Progenitor cell of endocrine pancreas (in vitro differentiated cells): ENCODE measurements at places on chromosomes 6 and 20. TPM values are rescaled to one million over a fixed set of nuclear protein-coding genes. Genes with fewer than 3 reads are reported as not detected.

GINS1 gene
- total RNA-seq, result 25.2 and 29.0 TPM in 2 replicates

PYGB gene
- total RNA-seq, result 54.4 and 54.9 TPM in 2 replicates

ADGB gene
- total RNA-seq, result 0.04 TPM in 1 of 2 replicates, not detected in the other

KIF6 gene
- total RNA-seq, result 2.5 and 2.9 TPM in 2 replicates

HMGCLL1 gene
- 0.96 and 1.8 TPM in 2 replicates for total RNA-seq

LY6G6C gene
- 0.60 and 1.3 TPM in 2 replicates for total RNA-seq

RAET1G gene
- total RNA-seq, result not detected in 2 replicates

FABP7 gene
- 6.8 and 7.2 TPM in 2 replicates for total RNA-seq

ATAT1 gene
- 71.2 and 74.2 TPM in 2 replicates for total RNA-seq

EFCAB8 gene
- total RNA-seq, result 0.29 and 0.91 TPM in 2 replicates

BPIFB1 gene
- total RNA-seq, result not detected in 2 replicates

IL17F gene
- not detected in 2 replicates for total RNA-seq
